GM20000 (cell line): ENCODE measurements at places on chromosomes 4 and X.

- DNase-seq: no peak
These were observed 119.0 kb downstream of the CBR4 start for GRCh38 chr4:168891086-168891485.

DNA sequence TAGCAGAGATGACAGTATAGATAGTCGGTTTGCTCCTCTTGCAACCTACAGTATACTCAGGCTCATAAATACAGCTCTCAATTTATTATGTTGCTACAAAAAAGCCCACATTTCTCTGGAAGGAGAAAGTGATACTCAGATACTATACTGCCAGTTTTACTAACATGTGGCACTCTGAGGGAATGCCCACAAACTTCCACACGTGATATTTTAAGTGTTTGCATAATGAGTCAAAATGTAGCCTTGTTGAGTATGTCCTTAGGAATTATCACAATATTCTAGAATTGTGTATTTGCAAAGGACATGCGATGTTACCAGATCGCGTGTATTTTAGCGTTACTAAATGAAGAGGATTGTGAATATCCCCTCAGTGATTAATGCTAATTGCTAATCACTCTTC, 929.1 kb downstream of the STIM2 start:
- DNase-seq: no peak

DNA sequence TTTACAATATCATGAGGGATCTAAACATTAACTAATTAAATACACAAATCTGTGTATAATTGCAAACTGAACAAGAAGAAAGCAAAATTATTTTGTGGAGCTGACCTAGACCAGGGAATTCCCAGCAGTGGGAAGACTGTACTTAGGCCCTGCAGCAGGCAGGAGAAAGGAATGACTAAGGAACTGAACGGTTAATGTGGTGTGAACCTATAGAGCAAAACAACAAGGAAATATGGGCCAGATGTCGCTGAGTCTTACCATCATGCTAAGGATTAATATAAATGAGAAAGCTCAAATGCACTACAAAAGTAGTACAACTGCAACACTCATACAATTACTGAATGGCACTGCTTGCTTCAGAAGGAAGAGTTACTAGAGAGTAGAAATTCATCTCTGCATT, 120.3 kb upstream of the ATXN3L start:
- DNase-seq: no peak

DNA sequence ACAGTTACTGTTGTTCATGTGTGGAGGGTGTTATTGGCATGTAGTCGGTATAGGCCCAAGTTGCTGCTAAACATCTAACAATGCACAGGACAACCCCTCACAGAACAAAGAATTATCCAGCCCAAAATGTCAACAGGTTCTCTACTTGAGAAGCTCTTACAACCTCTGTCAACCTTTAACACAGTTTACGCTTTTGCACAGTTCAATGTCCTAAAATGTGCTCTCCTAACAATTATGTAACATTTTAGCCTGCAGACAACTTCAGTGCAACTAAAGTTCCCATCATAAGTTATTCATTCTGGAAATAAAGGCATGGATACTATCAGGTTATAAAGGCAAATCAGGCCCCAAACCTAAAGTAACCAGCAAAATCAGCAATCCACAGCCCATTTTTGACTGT, 66.2 kb downstream of the ASB9 start:
- no peak for DNase-seq

GRCh38 chr4:20042769-20043168, 208.9 kb upstream of the SLIT2 start:
- DNase-seq: no peak

DNA sequence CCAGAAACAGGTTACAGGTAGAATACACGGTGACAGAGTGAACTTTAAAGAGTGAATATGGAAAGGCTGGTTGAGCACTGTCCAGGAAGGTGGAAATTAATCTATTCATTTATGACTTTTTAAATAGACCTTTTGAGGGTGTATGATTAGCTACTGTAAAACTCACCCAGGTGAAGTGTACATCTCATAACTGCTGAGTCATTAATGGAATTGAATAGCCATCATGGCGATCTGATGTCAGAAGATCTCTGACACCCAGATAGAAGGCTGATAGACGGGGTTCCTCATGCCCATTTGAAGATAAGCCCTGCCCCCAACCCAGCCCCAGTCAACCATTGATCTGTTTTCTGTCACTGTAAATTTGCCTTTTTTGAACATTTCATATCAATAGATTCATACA, 84.0 kb downstream of the PRSS12 start:
- DNase-seq: no peak

- peak; percentile 51 for DNase-seq
These were observed 257.6 kb upstream of the CXXC4 start for GRCh38 chr4:104752337-104752736.

DNA sequence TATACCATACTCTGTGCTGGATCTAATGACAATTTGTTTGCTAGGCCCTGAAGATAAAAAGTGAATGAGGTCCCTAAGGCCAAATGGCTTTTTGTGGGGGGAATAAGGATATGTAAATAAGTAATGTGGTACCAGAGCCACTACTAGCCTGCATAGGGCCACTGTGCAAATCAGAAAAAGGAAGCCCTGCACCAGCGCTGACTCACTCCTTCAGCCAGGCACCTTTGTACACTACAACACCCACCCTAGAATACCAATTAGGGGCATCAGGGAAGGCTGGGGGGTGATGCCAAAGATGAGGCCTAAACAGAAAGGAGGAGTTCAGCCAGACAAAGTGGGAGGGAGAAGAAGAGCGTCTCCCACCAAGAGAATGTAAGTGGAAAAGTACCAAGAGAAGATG, 122.2 kb downstream of the CAMK2D start:
- DNase-seq: no peak

DNA sequence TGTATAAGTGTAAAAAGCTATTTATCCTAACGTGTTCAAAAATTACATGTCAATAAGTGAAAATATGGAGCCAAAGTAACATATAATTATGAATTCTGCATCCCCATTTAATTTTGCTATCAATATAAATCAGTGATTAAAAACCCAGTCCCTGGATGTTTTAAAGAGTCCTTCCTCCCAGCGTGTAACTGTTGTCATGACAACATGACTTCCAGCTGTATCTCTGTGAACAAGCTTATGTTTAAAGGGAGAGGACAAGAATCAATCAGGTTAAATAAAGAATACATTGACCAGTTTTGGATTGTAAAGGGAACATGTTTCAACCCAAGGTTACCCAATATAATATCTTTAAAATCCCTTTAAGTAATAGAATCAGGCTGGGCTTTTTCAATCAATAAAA, 219.7 kb downstream of the NSUN7 start:
- DNase-seq: no peak

DNA sequence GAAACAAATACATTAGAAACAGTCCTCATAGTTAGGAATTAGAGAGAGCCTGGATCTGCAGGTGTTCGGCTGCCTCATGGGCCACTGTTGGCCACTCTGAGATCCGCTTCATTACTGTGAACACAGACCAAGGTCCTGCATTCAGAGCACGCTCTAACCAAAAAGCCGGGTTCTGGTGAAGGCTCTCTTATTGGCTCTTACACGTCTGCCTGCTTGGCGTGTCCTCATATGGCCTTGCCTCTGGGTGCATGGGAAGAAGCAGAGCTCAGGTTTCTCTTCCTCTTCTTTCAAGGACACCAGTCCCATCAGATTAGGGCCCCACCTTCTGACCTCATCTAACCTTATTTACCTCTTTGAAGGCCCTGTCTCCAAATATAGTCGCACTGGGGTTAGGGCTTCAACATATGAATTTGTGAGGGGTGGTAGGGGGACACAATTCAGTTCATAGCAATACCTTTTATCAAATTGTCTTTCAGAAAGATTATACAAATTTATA, 37.1 kb upstream of the ELF2 start:
- DNase-seq: peak; percentile 75

DNA sequence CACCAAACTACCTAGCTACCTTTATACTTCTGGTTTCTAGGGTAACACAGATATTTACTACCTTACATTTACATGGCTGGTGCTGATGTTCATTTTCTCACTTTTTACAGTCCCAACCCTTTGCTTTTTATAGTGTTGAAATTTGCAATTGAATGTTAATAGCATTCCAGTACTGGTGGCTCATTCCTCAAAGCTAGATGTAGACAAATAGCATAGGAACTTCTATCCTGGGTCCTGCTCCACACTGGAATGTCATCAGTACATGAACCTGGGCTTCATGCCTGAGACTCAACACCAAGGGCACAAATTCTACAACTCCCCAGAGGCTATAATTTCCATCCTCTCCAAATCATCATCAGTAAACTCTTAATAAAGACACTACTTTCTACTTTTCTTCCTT, 10.3 kb upstream of the TRMT2B start:
- DNase-seq: no peak

DNA sequence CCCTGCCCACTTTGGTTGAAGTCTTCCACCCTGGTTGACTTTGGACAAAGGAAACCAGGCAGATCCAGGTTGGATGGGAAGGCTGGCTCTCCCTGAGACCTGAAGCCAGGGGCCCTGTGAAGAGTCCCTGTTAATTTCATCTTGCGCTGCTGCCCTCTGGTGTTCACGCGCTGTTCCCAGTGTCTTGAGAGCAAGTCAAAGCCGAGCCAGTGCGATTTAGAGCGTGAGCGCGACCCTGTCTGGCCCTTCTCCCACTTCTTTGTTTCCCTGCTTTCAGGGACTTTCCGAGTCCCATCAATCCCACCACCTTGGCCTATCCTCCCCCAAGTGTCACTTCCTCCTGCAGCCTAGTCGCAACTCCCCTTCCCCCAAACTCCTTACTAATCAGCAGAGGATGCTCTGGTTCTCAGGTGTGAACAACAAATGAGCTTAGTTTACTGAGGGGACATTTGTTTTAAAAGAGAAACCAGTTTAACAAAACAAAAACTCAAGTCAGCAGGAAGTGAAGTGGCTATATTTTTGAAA, 25.8 kb upstream of the CHRNA9 start:
- DNase-seq: peak; percentile 62

- DNase-seq: no peak
These were observed 31.5 kb upstream of the HPGD start for GRCh38 chr4:174553828-174554227.

GRCh38 chr4:162347842-162348213, 184.0 kb upstream of the FSTL5 start:
- DNase-seq: no peak

- DNase-seq: no peak
These were observed 161.2 kb downstream of the LRBA start for GRCh38 chr4:150853882-150854281.

DNA sequence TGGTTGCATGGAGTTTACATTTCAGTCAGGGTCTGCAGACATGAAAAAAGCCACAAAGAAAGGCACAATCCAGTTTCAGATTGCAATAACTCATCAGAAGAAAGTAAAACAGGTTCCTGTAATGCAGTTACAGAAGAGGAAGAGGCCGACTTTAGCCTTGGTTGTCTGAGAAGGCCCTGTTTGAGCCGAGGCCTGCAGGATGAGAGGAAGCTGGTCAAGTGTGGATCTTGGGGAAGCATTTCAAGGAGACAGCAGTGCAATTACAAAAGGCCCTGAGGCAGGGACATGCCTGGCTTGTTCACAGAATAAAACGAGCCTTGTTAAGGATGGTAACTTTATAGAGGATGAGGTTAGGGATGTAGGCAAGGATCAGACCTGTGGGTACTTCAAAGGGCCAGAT, 62.4 kb downstream of the AFF2 start:
- no peak for DNase-seq

DNA sequence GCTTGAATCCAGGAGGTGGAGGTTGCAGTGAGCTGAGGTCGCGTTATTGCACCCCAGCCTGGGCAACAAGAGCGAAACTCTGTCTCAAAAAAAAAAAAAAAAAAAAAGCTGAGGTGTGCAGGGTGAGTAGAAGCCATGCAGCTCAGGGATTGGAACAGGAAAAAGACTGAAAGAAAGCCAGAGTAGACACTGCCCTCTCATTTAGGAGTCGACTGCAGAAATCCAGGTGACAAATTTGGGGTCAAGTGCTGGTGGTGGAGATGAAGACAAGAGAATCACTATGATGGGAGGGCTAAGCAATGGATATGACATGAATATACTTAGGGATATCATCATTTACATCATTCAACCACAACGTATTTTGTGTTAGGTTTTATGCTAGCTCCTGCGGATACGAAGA, 1.9 kb downstream of the NEIL3 start:
- DNase-seq: no peak

DNA sequence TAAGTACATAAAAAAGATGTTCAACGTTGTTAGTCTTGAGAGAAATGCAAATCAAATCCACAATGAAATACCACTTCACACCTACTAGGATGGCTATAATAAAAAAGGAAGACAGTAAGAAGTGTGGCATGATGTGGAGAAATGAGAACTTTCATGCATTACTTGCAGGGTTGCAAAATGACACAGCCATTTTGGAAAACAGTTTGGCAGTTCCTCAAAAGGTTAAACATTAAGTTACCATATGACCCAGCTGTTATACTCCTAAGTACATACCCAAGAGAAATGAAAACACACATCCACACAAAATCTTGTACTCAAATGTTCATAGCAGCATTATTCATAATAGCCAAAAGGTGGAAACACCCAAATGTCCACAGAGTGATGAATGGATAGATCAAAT, 25.8 kb upstream of the LIMCH1 start:
- DNase-seq: no peak

DNA sequence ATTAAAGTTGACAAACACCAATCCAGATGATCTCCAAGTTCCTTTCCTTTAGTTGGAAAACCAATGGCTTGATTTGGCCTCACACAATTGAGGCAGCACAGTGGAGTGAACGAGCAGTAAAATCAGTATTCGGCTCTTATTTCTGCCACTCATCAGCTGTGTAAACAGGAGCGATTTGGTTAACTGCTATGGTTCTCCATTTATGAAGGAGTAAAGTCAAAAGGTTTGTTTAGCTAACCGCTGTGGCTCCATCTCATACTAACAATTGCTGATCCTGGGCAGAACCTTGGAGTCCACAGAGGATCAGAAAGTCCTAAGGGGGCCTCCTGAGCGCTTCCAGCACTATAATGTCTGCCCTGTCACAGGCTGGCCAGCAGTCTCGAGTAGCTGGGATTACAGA, 54.5 kb upstream of the EXOC1L start:
- DNase-seq: no peak

DNA sequence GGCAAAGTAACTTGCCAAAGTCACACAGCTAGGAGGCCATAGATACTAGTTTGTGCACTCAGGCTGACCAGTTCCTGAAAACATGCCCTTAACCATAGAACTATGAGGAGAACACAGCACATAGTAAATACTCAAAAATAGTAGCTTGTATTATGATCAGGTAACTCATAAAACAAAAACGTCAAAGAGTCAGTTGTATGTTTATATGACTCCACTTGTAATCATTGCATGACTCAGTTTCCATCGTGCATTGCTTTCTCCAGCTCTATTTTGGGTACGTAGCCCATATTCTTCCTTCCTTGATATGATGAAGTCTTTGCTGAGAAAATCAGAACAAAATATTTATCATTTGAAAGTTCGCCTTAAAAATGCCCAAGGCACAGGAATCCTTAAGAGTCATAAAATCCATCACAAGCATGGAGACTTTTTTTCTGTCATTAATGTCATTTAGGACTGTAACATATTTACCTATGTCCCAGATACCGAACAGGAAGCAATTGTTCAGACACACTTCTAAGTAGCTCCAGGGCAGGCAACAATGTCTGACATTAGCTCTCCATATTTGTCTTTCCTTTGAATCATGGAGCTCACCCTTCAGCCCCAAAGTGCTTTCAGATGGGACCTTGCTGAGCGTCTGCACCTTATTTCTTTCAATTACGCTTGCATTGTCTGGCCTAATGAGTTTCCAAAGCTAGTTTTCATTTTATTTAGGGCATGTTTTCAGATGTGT, 11.2 kb upstream of the MID1 start:
- no peak for DNase-seq
